ENCODE measurements at places on chromosomes 3 and 15.

GRCh38 chr15:63457379-63457778 lies 47.0 kb upstream of the USP3 start:
- no peak for DNase-seq

DNA sequence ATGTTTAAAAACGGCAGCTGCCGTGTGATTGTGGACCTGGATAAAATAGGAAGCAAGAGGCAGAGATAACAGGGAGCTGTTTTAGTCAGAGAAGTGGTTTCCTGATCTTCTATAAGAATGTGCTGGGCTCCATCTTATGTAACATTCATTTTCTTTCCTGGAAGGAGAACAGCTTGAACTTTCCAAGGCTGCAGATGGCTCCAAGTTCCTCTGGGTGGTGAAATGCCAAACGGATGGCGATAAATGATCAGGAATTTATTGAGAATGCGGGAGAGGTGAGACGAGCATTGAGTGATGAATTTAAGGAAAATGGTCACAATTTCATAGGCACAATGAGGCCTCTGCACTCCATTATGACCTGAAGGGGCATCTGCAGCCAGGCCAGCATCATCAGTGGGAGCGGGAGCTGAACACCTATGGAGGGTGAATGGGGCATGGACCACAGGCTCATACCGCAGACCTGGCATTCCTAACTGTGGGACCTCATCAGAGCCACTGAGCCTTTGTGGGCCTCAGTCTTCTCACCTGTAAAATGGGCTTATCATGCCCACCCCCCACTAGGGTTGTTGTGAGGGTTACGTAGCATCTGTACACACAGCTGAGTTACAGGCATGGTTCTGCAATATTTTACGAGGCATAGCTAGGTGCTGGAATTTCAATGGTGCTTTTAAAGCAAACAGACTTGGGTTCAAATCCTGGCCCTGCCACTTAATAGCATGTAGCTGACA lies 17.1 kb downstream of the MGLL start:
- DNase-seq, result no peak

- no peak for DNase-seq
Observed at GRCh38 chr3:178964551-178964950, 107.1 kb downstream of the ZMAT3 start.

DNA sequence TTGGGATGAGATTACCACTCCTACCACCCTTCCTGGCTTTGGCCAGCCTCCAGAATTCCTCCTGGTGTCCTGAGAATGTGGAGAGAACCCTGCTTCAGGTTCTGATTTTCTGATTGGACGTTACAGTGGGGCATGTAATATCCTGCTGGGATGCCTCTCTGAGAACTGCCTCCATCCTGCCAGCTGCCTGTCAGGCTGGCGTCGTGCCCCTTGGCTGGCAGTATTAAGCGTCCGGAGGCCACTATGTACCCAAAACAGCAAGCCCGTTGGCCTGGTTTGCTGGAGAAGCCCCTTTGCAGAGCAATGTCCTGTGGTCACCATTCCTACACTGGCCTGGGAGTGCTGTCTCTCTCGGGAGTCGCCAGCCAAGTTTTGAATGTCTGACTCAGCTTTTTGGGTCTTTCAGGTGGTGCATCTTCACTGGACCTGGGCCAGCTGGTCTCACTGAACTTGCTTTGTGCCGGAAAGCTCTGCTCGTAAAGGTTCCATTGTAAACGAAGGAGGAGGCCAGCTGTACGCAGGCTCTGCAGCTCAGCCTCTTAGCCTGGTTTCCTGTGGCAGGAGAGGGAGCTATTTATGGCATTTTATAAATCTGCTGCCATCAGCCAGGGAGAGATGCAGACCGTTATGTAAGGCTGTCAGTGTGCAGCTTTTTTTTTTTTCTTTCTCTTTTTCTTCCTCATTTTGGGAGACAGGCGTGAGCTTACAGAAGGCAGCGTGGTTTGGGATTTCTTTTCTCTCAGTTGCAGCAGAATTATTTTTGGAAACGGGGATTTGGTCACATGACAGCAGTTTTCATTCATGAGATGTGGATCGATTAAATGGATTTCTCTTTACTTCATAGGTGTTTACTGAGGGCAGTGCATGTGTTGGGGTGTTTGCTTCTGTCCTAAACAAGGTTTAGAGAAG lies 19.0 kb upstream of the TRAK1 start:
- DNase-seq, result no peak

GRCh38 chr15:29708519-29708918 lies 113.7 kb downstream of the TJP1 start:
- DNase-seq, result no peak

- no peak for DNase-seq
Observed at GRCh38 chr3:82509106-82509842, 747.8 kb upstream of the GBE1 start.

DNA sequence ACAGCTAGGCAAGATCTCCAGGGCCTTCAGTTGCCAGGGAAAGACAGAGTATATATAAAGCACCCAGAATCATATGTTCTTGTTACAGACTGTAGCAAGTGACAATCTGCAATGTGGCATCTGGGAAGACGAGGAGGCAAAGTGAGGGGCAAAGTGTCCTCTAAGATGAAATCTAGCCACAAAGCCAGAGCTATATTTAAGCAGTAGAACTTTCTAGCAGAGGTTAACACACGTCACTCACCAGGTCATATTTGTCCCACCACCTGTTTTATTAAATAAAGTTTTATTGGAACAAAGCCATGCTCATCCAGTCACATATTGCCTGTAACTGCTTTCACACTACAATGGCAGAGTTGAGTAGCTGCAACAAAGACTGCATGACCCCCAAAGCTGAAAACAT lies 51.5 kb downstream of the PDZRN3 start:
- DNase-seq, result no peak

DNA sequence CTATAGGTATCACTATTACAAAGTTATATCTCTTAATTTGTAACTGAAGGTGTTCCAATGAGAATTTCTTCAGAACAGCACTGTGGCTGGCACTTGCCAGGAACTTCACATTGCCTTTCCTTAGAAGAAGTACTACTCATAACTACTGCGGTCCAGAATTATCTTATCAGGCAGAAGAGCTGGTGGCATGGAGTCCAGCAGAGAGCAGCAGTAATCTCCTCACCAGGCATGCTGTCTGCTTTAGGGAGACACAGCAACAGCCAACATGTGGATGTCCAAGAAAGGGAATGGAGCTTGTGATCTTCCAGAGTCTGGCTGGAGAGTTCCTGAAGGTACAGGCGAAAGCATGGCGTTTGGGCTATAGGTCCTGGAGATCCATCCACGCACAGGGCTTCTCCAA lies 919.7 kb upstream of the NR2F2 start:
- no peak for DNase-seq

DNA sequence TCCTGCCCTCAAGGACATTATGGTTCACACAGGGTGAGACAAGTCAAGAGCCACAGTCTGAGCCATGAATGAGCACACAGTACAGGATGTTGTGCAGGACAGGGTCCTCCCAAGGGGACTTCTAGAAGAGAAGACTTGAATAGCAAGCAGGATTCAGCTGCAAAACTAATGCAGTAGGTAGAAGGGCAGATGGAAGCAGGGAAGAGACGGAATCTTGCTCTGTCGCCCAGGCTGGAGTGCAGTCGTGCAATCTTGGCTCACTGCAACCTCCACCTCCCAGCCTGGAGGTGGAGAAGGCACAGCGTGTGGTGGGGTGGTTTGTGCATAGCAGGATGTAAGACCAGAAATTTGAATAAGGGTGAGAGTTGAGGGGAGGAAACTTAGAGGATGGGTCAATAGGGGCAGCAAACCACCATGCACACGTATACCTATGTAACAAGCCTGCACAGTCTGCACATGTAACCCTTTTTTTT lies 8.0 kb downstream of the BCL2L10 start:
- DNase-seq, result no peak

- DNase-seq, result no peak
Observed at GRCh38 chr15:100929641-100930042, 10.5 kb downstream of the LRRK1 start.

DNA sequence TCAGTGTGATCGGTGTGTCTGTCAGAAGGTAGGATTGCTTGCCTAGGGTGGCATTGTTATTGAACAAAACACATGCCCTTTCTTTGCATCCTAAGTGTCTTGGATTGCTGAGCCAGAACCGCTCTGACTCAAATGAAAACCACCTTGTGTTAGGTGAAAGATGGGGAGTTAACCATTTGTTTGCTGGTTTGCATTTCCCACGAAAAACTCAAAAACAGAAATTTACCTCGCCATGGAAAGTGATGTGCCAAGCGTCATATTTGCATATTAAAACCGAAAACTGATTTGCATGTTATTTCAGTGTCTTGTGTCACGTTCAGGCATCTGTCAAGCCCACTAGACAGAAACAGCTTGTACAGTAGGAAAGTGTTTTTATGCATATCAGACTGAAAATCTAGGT lies 474.6 kb upstream of the TPRG1 start:
- DNase-seq, result no peak

DNA sequence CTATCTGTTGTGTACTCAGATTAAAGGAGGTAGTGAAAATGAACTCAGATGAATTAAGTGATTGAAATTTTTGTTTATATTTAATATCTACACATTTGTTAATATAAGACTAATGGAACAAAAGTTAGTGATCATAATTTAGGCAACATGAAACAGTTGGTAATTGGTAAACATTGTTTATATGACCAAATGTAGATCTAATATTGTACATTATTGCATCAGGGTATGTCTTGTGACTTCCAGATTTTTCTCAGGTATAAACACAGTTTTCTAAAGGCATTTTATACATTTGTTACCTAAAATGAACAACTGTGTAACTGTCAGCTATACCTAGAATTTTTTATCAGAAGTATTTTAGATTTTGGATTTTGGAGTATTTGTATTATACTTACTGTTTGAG lies 14.8 kb downstream of the GMPS start:
- no peak for DNase-seq

DNA sequence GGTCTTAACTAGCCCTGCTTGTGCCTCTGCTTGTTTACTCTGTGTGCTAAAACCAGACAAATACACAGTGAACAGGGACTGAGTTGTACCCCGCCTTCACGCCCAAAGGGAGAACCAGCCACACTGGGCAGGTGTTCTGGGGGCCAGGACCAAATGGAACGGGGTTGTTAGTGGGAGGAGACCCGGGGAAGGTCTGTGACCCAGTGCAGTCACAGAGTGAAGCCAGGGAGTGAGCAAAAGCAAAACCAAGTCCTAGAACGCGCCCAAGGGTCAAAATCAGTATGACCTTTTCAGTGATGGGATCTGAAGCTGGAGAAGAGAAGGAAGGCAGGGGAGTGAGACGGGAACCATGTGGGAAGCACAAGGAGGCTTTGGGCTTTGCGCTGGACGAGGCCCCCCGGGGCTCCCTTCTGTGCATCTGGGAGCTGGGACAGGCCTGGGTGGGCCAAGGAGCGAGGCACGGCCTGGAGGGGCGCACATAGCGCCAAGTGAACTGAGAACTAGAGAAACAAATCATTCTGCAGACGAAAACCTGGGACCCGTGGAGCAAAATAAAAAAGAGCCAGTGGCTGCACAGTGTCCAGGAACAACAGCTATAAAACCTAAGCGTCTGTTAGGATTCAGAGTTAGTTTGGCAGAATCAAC lies 78.3 kb upstream of the ALDH1A3 start:
- no peak for DNase-seq

- DNase-seq, result no peak
Observed at GRCh38 chr3:195574497-195575304, 9.0 kb downstream of the APOD start.

GRCh38 chr15:98954411-98954810 lies 53.2 kb downstream of the PGPEP1L start:
- no peak for DNase-seq

DNA sequence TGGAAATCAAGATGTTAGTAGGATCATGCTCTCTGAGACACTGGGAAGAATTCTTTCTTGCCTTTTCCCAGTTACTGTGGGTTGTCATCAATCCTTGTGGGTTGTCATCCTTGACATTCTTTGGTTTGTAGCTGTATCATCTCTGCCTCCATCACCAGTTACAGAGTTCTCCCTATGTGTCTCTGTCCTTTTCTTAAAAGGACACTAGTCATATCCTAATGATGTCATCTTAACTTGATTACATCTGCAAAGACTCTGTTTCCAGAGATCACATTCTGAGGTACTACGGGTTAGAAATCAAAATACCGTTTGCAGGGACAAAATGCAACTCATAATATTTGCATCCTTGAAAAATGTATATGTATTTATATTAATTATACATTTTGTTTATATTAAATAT lies 500.4 kb downstream of the ZBBX start:
- no peak for DNase-seq

DNA sequence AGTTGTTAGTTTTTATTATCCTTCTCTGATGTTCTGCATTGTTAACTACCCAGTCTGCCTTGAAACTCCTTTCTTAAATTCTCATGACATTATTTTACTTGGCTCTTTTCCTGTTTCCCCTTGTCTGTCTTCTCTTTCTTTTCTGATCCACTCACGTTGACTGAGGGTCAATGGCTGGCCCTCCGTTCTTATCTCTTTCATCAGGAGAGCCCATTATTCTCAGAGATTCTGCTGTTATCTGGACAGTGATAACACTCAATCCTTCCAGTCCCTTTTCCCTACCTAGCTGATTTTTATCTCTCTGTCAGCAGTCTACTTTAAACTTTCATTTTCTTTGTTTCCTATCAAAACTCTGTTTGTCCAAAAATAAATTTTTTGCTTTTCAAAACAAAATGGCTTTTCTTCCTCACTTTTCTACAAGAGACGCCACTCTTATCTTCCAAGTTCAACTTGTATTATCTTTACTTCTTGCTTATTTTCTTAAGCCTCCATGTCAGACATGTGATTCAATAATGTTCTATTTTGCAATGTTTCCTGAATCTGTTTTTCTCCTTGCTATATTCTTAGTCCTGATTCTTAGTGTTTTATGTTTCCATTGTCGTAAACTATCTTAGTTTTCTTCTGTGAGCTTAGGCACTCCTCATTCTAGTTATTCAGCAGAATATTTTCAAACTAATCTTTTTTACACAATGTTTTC lies 120.2 kb downstream of the NEDD4 start:
- no peak for DNase-seq
